ENCODE measurements at places on chromosomes 3 and 15.

- DNase-seq, result no peak
Observed at GRCh38 chr3:50385754-50386153, 26.4 kb upstream of the TMEM115 start.

DNA sequence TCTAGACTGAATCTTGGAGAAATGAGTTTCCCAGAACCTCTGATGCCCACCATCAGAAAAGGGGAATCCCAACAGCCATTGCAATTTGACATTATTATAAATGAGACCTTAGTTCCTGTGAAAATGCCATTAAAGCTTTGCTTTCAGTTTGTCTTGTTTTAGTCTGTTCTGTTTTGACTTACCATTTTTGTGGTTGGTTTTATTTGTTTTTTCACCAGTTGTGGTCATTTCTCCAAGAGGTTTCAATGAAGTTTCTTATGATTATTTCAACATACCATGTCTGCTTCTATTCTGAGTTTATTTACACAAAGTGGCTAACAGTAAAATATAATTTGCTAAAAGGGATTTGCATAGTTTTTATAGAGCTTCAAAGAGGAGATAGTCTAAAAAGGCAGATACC lies 175.0 kb upstream of the MCTP2 start:
- no peak for DNase-seq

DNA sequence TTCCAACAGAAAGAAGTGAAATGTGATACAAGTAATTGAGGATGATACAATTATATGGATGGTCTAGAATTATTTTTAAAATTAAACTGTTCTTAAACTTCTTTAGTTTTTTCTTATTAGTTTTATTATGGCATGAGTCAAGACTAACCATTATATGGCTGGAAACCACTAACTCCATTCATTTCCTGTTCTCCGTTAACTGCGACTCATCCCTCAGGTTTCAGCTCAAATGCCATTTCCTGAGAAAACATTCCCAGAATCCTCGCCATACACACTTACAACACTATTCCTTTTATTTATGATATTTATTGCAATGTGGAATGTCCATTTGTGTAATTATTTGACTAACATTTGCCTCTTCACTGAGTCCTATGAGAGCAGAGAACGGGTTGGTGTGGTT lies 394.1 kb downstream of the SOX2 start:
- no peak for DNase-seq

GRCh38 chr15:74726774-74727164 lies 1.4 kb upstream of the CYP1A1 start:
- no peak for DNase-seq

DNA sequence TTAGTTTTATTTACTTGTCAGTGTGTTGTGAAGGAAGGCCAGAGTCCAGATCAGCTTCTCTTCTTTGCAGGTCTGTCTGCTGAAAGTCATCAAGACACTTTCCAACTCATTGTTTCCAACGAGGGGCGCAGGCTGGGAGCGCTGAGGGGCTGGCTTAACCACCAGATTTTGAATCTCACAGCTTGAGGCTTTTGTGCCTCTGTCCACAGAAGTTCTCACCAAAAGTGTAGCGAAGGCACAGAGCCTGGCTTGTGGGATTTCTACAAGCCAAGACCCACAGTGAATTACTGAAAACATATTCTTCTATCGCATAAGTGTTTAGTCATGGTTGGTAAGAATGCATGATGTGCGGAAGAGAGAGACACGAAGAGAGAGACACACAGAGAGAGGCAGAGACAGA lies 35.2 kb downstream of the BHLHE40 start:
- no peak for DNase-seq

GRCh38 chr3:53109190-53109589 lies 21.0 kb downstream of the RFT1 start:
- peak; percentile 52 for DNase-seq

DNA sequence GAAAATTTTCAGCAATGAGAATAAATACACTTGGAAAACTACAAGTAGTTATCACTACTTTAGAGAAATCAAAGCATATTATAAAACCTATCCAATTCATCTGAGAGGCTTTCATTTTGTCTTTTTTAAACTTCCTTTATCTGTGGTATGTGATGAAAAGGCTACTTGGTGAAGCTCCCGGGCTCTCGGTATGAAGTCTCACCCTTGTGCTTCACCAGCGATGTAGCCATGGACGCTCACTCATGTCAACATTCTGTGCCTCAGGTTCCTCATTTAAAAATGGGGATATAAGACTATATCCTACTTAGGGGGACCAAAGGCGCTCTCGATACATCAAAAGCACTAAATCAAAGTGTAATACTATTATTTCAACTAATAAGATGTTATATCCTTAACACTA lies 14.9 kb downstream of the SATB1 start:
- DNase-seq, result no peak

DNA sequence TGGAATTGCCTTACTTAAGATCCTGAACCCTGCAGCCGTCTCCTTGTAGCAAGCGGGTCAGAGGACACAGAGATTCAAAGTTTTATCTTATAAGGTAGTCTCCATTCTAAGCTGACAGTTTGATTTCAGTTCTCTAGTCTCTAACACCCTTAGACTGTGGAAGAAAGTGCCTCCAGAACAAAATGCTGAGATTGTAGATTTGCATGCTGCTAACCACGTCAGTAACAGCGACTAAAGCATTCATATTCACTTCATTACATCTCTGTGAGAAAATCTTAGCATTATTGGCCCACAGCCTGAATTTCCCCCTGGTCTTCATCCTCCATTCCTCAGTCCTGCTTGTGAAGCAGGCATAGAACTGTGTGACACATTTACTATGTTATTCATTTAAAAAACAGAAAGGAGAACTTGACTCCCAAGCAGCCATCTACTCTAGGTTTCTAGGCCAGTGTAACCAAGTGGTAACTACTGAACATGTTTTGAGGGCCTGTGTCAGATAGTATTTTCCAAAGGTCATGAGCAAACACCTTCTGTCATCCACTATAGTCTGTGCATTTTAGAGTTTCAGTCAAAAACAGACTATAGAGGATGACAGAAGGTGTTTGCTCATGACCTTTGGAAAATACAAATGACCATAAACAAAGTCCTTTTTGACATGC lies 27.4 kb downstream of the ARIH2 start:
- no peak for DNase-seq

DNA sequence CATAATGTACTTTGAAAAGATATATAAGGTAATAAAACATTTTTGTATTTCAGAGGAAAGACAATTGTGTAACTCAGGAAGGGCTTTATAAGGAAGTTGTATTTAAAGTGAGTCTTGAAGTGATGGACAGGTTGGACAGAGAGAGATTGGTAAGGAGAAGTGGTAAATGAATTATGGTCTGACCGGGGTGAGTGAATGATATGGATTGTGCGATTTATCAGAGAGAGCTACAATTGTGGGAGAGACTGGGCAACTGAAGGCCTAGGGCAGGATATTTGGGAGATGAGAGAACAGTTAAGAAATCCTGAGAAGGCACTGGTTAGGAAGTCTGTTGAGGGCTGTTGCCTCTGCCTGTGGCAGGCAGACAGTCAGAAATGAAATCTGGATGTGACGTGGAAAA lies 14.8 kb downstream of the IL1RAP start:
- DNase-seq, result no peak

DNA sequence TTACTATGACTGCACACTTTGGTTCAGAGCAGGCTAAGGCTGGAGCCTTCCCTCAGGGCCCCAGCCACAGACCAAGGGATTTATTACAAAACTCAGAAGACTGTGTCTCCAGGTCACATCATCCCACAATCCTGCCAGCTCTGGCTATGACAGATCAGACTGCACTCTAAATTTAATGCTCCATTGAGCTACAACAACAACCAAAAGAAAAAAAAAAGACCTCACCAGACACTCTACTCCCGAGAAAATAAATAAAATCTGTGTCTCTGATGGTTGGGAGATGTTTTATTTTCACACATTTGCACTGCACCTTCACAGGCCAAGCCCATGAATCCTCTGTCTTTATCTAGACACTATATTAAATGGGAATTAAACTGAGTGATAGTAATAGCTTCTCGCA lies 50.8 kb upstream of the CTNNB1 start:
- DNase-seq, result no peak

GRCh38 chr3:142009029-142009428 lies 132.6 kb downstream of the ATP1B3 start:
- DNase-seq, result no peak

- no peak for DNase-seq
Observed at GRCh38 chr15:75456710-75457109, 5.2 kb upstream of the SIN3A start.

DNA sequence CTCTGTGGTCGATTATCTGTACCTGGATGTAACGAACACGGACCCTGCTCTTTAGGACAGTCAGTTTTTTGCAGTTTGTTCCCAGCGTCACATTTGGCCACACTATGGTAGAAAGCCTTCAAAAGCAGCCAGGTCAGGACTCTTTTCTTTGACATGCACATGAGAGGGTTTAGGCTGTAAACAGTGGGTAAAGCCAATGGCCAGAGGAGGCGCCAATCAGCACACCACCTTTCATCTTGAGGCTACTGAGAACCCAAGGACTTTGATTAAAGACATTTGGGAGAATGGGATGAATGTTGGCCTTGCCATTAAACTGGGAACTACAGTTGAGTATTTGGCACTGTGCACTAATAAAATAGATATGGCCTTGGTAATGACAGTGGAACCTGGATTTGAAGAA lies 225.9 kb downstream of the OXSM start:
- DNase-seq, result no peak

DNA sequence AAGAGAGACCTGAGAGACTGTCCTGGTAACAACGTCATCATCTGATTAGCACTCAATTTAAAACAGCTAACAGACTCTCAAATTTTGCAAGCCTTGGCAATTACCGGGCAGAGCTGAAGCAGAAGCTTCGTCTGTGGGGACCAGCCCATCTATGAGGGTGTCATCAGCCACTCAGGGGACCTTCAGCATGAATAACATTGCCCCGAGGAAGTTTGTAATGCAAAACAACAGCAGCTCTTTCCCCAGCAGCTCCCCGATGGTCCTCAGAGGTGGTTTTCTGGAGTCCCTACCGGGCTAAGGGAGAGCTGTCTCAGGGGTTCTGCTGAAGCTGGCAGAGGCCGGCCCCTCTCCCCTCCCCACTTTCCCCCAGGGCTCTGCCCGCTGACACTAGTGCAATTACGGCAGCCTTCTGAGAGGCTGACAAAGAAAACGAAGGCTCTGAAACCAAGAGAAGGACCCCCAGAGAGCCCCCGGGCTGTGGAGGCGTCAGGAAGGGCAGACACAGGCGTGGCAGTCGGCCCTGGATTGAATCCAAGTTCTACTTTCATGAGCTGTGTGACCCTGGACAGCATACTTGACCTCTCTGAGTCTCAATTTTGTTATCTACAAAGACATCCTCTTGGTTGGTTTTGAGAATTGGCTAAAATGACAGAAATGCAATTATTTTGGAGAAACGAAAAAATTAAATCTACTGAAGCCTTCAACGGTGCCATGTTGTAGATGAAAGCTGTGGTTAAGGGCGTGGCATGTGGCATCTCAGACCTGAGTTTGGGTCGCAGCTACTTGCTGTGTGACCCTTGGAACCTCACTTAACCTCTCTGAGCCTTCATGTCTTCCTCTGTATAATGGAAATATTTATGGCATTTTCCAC lies 102.1 kb upstream of the TLE3 start:
- no peak for DNase-seq

GRCh38 chr15:56367156-56367555 lies 1.9 kb downstream of the TEX9 start:
- no peak for DNase-seq

GRCh38 chr3:176078906-176079305 lies 1118.4 kb downstream of the TBL1XR1 start:
- no peak for DNase-seq

- no peak for DNase-seq
Observed at GRCh38 chr3:135137296-135137695, 342.2 kb downstream of the EPHB1 start.

GRCh38 chr3:117084277-117084676 lies 374.7 kb downstream of the TUSC7 start:
- DNase-seq, result no peak

GRCh38 chr3:147775816-147776530 lies 366.8 kb downstream of the ZIC1 start:
- no peak for DNase-seq

DNA sequence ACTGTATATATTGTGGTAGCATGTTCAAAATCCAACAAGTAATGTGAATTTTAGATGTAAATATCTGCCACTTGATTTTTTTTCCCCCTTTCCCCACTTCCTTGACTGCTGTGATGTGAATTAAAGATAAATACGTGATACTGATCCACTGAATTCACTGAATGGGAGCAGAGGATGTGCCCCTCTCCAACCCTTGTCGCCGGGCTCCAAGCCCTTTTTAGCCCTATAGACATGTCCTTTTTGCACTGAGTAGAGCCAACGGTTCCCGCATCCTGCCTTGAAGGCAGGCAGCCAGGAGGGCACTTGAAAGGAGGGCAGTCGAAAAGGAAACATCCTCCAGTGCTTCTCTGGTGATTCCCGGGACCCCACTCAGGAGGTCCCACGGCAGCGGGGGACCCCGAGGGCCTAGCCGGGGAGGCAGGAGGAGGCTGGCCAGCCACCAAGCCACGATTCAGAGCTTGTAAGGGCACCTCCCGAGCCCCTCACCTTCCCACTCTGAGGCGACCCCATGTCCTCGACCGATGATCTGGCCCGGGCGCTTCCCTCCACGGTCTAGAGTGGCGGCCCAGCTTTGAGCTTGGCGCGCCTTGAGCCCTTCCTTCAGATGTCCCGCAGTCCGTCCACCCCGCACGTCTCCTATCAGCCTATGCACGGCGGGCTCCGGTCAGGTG lies 901 bp upstream of the MANF start:
- DNase-seq, result peak; percentile 14

DNA sequence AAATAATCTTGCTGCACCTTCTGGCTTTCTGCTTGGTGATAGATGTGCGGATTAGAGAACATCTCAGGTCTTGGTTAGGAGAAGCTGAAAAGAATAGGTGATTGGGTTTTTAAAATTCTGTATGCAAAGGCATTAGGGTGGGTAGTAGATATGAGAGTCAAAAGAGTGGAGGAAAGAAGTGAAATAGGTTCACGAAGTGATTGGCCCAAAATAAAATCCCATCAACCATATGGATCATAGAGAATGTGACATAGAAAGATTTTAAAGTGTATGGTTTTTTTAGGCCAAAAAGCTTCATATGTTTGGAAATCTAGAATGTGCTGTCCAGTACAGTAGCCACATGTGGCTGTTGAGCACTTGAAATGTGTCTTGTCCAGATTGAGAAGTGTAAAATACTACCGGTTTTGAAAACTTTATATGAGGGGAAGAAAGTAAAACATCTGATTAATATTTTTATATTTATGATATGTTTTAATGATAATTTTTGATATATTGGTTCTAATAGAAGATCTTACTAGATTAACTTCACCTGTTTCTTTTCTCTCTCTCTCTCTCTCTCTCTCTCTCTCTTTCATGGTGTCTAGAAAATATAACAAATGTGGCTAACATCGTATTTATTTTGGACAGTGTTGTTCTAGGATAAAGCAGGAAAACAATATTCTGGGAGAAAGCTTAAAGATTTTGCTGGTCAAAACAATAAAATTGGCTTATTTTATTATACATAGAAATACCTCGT lies 2.9 kb downstream of the MBNL1 start:
- DNase-seq, result no peak

- no peak for DNase-seq
Observed at GRCh38 chr3:23459889-23460546, 256.9 kb downstream of the UBE2E2 start.

Measured in T-helper 2 cell (primary cell).